ENCODE measurements at places on chromosomes 16 and 17.

- no peak for DNase-seq
Observed at GRCh38 chr16:1335996-1336395, 2.6 kb downstream of the BAIAP3 start.

- DNase-seq = no peak
Observed at GRCh38 chr17:49132317-49132698, 261 bp upstream of the B4GALNT2 start.

GRCh38 chr16:80263181-80263823 is 277.5 kb upstream of the DYNLRB2 start:
- no peak for DNase-seq

GRCh38 chr16:8920645-8921346 is 38.6 kb downstream of the LITAFD start:
- DNase-seq = no peak

GRCh38 chr16:22788193-22788530 is 25.8 kb upstream of the HS3ST2 start:
- no peak for DNase-seq

GRCh38 chr16:71670537-71670936 is 44.6 kb downstream of the MARVELD3 start:
- no peak for DNase-seq

- no peak for DNase-seq
Observed at GRCh38 chr16:31201582-31202413, 762 bp downstream of the PYCARD start.

DNA sequence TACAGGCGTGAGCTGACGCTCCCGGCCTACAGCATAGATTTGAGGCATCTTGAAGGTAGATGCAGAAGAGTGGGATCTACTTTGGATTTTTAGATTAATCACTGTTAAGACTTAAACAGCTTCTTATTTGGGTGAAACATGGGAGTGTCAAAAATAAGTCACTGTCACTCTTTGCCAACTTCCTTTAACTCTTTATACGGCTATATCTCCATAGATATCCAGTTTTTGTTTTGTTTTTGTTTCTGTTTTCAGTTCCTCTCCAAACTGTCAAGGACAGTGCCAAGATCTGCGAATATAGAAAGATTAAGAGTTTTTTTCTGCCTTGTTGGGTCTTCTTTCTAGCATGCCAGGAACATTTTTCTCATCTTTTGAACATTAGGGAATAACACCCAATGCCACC is 706.1 kb downstream of the WWOX start:
- DNase-seq = no peak

DNA sequence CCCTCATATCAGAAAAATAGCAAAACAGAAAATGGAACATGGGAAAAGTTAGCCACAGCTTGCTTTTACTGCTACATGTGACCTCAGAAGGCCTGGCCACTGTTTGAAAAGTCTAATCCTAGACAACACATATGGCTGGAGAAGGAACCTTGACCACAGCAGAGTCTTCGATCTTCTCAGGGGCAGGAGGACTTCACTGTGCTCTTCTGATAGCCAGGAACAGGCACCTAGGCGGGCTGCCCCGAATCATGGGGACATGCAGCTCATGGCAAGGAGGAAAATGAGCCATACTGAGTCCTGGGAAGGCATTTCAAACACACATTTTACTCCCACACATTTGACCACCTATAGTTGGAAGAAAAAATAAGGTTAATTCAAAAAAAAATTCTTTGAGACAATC is 31.1 kb upstream of the ADORA2B start:
- DNase-seq = no peak

- DNase-seq = no peak
Observed at GRCh38 chr16:13559624-13560023, 360.3 kb upstream of the ERCC4 start.

DNA sequence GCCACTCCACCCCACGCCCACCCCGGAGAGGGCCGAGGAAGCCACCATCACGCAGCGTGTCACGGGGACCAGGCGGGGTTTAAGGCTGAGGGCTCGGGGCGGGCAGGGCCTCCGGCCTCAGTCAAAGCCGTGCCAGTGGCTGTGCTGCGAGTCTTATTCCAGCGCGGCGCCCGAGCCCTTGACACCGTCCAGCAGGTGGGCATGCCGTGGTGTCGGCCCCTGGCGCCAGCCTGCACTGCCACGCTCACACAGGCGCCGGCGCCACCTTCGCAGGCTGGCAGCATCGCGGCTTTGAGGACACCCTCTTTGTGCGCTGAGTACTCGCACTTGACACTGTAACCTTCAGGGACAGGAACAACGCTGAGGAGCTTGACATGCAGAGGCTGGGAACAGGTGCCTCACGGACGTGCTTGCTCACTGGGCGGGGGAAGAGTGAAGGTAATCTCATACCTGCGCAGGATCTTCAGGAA is 34.0 kb upstream of the ZNF629 start:
- no peak for DNase-seq

DNA sequence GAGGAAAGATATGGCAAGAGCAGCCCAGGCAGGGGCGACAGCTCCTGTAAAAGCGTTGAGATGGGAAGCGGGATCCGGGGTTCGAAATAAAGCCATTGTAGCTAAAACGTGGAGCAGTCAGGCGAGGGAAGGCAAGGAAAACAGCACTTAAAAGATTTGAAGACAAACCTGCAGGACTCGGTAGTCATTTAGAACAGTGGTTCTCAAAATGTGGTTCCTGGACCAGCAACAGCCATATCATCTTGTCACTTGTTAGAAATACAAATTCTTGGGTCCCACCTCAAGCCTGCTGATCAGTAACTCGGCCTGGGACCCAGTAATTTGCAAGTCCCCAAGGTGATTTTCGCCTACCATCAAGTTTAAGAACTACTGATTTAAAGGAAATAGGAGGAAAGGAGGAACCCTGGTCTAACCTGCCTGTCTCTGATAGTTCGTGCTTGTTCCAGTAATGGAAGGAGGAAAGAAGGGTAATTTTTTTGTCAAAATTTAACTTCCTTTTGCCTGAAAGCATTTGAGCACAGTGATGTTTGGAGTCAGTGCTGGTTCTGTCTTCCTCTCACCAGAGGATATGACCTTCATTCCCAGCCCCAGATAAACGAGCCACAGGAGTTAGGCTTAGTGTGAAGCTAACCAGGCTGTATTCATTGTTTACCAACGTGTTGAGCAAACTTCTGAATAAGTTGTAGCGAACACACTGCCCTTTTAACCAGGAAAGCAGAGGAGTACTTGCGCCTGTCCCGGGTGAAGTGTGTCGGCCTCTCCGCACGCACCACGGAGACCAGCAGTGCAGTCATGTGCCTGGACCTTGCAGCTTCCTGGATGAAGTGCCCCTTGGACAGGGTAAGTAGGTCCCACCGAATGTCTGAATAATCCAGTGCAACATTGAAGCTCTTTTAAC is 1.1 kb downstream of the ORC6 start:
- DNase-seq = no peak

GRCh38 chr17:62189377-62189776 is 124.3 kb upstream of the MED13 start:
- DNase-seq = no peak

- no peak for DNase-seq
Observed at GRCh38 chr16:73268366-73268993, 220.6 kb upstream of the ZFHX3 start.

- no peak for DNase-seq
Observed at GRCh38 chr17:37701496-37701898, 43.4 kb downstream of the HNF1B start.

DNA sequence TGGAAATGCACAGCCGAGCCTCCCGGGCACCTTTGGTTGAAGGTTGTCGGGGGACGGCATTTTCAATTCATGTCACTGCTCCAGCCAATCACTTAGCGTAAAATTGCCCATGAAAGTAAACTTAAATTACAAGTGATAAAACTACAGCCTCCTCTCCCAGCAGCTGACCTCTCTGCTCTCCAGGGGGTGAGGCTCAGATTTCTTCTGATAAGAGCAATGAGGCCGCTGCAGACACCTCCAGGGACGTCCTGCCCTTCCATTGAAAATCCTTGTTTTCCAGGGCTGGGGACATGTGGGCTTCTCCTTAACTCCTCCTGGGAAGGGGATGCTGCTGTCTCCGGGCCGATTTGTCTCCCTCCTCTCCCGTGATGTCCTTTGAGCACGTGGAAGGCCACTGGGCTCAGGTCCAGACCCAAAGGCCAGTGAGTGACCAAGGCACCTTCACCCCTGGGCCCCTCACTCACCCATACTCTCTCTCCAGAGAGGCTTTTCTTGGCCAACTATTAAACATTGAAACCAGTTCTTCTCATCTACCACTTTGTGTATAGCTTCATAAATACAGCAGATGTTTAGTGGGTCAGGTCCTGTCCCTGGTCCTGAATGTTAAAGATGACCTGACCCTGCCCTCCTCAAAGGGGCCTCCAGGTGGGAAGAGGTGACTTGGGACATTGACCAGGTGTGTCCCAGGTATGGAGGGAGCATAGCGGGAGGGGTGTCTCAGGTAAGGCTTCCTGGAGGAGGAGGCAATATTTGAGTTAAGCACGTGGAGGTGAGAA is 52.3 kb downstream of the MGAT5B start:
- no peak for DNase-seq

- DNase-seq = no peak
Observed at GRCh38 chr17:64060331-64060730, 39.9 kb upstream of the ICAM2 start.

DNA sequence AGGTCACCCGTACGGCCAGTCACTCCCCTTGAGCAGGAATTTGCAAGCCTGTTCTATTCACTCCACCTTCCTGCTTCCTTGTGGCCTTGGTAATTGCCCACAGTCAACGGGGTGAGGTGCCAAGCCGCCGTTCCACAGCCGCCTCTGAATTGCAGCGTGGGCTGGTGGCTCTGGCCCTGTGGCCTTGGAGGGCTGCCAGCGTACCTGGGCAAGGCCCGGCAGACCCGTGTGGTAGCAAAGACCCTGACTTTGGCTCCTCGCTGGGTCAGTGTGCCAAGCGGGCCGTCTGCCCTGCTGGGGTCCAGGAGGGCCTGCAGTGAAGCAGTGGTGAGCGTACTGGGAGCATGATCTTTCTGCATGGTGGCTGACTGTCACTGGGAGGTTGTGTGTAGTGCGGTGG is 3.6 kb downstream of the BANP start:
- no peak for DNase-seq

DNA sequence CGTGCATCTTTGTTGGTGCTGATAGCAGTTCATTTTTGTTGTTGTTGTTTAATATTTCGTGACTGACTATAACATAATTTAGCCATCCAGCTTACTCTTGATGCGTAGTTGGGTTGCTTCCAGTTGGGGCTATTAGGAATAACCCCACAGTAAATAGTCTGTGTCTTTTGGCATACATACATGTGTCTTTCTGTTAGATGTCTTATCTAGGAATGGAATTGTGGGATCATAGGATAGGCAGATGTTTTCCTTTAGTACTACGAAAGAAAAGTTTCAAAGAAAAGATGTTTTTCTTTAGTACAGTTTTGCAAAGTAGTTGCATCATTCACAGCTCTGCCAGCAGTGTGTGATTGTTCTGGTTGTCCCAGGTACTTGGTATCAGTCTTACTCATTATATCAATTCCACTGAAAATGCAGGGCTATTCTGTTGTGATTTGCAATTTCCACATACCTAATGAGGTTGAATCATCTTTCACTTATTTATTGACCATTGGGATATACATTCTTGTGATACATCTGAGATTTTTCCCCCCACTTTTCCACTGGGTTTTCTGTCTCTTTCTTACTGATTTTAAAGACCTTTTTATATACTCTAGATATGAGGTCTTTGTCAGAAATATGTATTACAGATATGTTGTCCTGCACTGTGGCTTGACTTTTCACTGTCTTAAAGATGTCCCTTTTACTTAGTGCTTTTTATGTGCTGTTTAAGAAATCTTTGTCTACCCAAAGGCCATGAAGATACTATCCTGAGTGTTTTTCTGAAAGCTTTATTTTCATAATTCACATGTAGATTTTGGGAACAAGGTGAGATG is 173.3 kb downstream of the MRTFB start:
- DNase-seq = no peak

- no peak for DNase-seq
Observed at GRCh38 chr17:82587234-82588086, 60.8 kb downstream of the WDR45B start.

Measured in activated CD4-positive, alpha-beta T cell treated with anti-CD3 and anti-CD28 coated beads for 1 hour (primary cell).